ENCODE measurements at places on chromosomes 13 and 19. TPM values are rescaled to one million over a fixed set of nuclear protein-coding genes. Genes with fewer than 3 reads are reported as not detected.

GRCh38 chr13:45209229-45209628 lies 8.4 kb upstream of the KCTD4 start:
- DNase-seq, result no peak

DNA sequence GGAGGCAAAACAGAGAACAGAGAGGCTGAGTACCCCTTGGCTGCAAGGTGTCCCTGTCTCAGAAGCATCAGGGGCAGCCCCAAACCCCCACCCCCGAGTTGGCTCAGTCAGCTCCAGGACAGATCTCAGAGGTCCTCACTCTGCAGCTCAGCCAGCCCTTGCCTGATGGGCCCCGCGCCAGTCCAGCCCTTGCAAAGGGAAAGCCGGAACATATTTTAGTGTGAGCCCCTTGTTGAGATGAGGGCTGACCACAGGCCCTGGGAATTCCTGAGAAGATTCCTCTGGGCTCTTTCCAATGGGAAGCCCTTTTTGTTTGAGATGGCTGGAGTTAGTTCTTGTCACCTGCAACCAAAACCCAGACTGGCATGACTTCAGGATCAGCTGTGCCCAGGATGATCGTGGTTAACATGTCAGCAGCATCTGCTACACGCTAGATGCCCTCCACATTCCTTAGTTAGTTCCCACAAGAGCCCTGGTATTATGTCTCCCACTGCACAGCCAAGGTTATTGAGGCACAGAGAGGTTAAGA lies 33.9 kb upstream of the CCNE1 start:
- DNase-seq, result no peak

- DNase-seq, result no peak
Measured at GRCh38 chr19:14414926-14415690, 4.0 kb downstream of the DDX39A start.

- DNase-seq, result no peak
Measured at GRCh38 chr19:40265763-40266099, 19.4 kb downstream of the AKT2 start.

- no peak for DNase-seq
Measured at GRCh38 chr13:27923794-27924528, 4.2 kb downstream of the PDX1 start.

- no peak for DNase-seq
Measured at GRCh38 chr13:112941349-112941748, 27.7 kb upstream of the MCF2L start.

DNA sequence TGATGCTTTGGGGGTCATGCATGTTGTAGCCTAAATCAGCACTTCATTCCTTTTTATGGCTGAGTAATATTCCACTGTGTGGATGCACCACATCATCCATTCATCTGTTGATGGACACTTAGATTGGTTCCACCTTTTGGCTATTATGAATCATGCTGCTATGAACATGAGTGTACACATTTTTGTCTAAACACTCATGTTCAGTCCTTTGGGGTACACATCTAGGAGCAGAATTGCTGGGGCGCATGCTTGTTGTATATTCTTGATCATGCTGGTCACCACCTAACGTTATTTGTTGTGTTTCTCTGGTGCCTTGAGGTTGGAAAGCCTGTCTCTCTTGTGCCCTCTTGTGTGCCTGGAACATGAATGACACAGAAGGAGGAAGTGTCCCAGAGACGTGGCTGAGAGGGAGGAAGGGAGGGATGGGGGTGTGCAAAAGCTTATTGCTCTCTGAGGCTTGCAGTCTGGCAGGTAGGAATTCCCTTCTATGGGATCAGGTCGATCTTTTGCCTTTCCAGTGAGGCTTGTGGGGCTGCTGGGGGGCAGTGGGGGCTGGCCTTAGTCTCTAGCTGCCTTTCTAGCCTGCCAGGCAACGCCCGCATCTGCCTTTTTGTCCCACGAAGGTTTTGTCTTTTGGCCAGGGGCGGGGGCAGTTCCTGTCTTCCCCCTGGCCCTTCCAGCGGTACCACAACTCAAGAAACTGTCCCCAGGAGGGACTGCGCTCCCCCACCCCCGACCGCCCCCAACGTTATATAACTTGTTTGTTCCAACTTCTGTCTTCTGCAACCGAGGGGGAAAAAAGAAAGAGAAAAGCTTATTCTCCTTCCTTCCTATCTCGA lies 7.6 kb downstream of the KLHL26 start:
- DNase-seq, result no peak

DNA sequence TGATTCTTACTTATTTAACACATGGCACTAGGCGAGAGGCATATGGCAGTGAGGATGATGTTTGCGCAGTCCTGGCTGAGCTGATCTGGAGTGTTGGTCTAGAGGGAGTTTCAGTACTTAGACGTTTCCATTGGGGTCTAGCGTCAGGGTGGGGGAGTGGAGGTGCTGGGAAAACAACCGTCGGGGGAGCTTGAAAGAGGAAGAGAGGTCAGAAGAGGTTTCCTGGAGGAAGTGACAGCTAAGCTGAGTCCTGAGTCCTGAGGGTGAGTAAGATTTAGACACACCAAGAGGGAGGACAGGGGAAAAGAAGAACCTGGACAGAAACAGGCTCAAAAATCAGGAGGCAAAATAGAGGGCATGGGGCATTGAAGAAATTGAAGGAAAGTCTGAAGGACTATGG lies 81.4 kb downstream of the ALOX5AP start:
- no peak for DNase-seq

DNA sequence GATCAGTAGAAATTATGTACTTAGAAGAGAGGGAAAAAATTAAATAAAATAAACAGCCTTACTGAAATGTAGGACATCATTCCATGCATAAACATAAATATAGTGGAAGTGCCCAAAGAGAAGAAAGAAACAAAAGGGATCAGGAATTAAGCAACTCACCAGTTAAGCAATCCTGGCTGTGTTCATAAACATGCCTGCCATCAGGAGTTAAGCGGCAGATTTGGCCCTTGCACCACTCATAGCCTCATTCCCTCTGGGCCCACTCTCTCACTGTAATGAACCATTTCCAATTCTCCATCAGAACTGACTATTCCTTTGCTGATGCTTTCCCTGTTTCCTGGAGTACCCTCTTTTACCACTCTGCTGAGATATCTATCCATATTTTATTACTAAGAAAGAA lies 281.4 kb downstream of the LHFPL6 start:
- no peak for DNase-seq

DNA sequence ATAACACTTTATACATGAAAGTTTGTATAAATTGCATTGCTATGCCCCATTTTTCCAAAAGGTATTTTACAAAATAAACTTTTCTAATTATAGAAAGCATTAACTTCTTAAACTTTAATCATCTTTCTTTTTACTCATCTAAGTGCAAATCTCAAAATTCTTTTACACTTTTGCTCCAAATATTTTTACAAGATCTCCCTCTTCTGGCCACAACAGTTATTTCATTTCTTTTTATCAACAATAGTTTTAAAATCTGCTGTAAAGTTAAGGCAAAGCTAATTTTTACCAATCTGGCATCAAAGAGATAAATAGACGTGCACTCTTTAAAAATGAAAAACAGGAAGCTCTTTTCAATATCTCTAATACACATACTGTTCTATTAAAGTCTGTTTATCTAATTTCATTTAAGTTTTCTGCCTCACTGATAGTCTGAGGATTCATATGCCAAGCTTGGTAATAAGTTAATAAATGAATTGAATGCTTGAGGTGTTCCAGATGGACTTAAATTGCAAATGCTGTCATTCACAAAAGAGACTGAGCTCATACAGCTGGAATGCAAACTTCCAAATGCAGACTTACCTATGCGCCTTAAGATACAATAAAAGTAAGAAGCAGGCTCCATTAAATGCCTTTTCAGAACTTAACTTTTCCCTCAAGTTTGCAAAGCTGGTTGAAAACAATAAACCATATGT lies 583.0 kb upstream of the ATXN8OS start:
- no peak for DNase-seq

DNA sequence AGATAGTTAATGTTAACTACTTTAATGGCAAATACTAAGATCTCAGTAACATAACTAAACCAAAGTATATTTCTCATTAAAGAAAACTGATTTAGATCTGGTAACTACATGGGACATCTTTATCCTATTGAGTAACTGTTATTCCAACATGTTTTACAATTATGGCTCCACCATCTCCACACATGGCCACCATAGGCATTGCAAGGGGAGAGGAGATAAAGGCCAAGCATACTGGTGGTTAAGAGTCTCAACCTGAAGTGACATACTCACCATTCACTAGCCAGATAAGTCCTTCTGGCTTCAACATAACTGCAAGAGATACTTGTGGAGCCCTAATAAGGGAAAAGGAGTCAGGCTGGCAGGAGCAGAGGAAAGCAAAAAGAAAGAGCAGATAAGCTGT lies 1586.4 kb upstream of the SPRY2 start:
- peak; percentile 5 for DNase-seq

DNA sequence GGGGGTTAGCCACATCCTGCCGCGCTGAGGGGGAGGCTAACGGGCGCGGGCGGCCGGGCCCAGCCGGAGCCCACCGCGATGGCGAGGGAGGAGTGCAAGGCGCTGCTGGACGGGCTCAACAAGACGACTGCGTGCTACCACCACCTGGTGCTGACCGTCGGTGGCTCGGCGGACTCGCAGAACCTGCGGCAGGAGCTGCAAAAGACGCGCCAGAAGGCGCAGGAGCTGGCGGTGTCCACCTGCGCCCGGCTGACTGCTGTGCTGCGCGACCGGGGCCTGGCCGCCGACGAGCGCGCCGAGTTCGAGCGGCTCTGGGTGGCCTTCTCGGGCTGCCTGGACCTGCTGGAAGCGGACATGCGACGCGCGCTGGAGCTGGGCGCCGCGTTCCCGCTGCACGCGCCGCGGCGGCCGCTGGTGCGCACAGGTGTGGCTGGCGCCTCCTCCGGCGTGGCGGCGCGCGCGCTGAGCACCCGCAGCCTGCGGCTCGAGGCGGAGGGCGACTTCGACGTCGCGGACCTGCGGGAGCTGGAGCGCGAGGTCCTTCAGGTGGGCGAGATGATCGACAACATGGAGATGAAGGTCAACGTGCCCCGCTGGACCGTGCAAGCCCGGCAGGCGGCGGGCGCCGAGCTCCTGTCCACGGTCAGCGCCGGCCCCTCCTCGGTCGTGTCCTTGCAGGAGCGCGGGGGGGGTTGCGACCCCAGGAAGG lies 692 bp downstream of the RGS9BP start:
- no peak for DNase-seq

DNA sequence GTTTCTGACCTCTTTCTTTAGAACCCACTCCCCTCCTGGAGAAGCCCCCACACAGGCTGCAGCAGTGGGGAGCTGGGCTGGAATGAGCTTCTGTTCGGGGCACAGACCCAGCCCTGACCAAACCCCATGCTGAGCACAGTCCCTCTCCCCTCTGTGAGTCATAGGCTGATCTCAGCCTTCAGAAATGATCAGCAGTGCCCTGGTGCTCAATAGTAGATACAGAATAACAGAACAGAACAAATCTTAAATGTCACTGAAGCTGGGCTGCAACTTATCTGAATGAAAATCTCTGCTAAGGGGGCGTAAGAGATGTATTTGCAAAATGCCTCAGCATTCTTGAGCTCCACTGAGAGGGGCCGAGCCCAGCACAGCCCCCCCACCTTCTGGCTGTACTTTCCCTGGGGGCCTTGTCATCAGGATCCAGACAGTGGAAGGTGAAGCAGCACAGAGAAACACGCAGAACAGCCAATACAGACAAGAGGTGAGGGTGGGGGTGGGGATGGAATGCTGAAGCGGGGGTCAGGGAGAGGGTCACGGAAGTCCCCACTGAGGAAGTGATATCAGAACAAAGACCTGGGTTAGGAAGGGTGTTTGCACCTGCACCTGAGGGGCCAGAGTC lies 9.9 kb downstream of the ZNF665 start:
- DNase-seq, result no peak

GRCh38 chr13:108742701-108743451 lies 113.5 kb downstream of the MYO16 start:
- no peak for DNase-seq

ISYNA1 gene
- polyA plus RNA-seq, result 36.5 TPM

MADCAM1 gene
- polyA plus RNA-seq, result 0.29 TPM

AXL gene
- polyA plus RNA-seq, result 5.7 TPM

ZNF575 gene
- 0.17 TPM for polyA plus RNA-seq

CPT1C gene
- 0.18 TPM for polyA plus RNA-seq

NXNL1 gene
- polyA plus RNA-seq, result not detected

SLC10A2 gene
- not detected for polyA plus RNA-seq

PSG1 gene
- not detected for polyA plus RNA-seq

BRME1 gene
- polyA plus RNA-seq, result 0.91 TPM

ZNF667 gene
- polyA plus RNA-seq, result not detected

CFD gene
- 2.3 TPM for polyA plus RNA-seq

GPR12 gene
- polyA plus RNA-seq, result not detected

SIGLEC5 gene
- not detected for polyA plus RNA-seq

BEST2 gene
- polyA plus RNA-seq, result not detected

Data from HepG2 (cell line).